CD4-positive, alpha-beta T cell treated with Interleukin-15 for 1 hour (primary cell): ENCODE measurements at places on chromosomes 16 and 17.
A peak's percentile ranks its signal among the peaks of the same experiment; 100 is the strongest.

- DNase-seq, result peak; percentile 53
Measured at GRCh38 chr17:82019690-82020571, 2.7 kb downstream of the CENPX start.

- DNase-seq, result no peak
Measured at GRCh38 chr16:80085606-80086005, 455.2 kb upstream of the DYNLRB2 start.

DNA sequence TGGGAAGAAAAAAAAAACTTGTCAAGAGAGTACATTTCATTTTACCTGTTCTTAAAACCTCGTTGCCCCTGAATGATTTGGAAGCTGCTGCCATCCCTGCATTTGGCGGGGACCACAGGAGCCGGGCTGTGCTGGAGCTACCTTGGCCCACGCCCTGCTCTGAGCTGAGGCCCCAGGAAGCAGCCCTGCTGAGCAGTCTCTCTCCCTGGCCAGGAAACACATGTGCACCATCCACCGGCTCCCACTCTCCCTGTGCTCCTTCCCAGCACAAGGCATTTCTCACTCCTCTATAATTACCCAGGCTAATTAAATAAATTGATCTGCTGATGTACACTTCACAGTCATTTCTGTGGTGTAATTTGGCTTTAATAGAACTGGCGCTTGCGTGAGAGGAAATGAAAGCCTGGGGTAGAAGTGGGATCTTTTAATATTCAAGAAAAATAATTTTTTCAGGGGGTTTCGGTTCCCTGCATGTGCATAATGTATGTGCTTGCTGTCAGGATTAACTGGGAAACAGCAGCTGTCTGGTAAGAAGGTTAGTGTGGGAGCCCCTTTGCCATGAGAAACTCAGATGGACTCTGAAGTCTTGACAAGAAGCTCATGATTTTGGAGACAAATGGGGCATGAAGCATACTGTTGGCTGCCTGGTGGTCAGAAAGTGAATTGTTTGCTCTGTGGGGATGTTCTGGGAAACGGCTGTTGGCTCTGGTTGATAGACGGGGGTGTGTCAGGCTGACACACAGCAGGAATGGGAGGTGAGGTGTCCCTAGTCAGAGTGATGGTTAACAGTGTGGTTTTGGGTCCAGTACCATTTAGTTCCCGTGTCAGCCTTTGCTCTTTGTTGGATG, 252.3 kb upstream of the EEF2KMT start:
- no peak for DNase-seq

- no peak for DNase-seq
Measured at GRCh38 chr17:55434721-55435120, 13.1 kb upstream of the MMD start.

- DNase-seq, result no peak
Measured at GRCh38 chr17:78131172-78132083, 857 bp downstream of the TMC8 start.

DNA sequence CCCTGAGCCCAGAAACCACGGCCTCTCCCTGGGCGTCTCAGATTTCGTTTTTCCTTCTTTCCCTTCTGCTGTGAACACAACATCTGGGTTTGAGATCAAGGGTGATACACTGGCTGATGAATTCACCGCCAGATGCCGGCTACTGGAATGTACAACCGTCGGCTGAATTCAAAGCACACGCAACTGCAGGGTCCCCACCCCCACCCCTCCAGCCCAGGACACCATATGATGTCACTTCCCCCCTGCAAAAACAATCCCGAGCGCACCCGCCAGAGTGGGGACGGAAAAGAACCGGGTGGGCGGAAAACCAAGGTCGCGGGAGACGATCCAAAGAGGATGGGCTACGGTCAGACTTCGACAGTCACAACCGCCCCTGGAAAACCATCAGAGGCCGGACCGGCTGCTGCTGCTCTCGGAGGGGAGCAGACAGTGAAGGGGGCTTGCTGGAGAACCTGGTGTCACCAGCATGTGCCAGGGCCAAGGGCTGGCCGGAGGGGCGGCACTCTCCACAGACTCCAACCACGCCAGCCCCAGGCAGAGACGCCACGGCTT, 23.3 kb downstream of the CEP295NL start:
- DNase-seq, result peak; percentile 51

- no peak for DNase-seq
Measured at GRCh38 chr17:40017422-40018080, 2.3 kb downstream of the CSF3 start.

DNA sequence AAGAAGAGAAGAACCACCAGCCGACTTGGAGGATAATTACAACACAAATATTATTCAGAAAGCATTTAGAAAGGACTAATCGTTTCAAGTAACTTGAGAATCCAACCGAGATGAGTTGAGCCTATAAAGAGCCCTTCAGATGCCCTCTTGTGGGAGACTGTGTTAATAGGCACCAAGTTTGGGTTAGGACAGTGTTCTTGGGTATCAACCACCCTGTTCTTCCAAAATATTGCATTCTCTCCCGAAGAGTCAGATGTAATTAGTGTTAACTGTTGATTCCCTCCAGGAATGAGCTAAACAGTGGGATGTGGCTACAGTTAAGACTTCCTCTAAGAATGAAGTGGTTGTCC, 87.8 kb upstream of the NOL11 start:
- DNase-seq, result no peak

GRCh38 chr17:49910858-49911204, 58.2 kb upstream of the DLX4 start:
- no peak for DNase-seq

GRCh38 chr16:35744726-35745125, 2285.3 kb downstream of the TP53TG3F start:
- no peak for DNase-seq

- no peak for DNase-seq
Measured at GRCh38 chr17:81646869-81647600, 9.3 kb downstream of the PDE6G start.

GRCh38 chr16:11994143-11995119, 17.9 kb downstream of the SNX29 start:
- peak; percentile 43 for DNase-seq

- DNase-seq, result peak; percentile 47
Measured at GRCh38 chr16:29653471-29653870, 9.6 kb upstream of the SPN start.

DNA sequence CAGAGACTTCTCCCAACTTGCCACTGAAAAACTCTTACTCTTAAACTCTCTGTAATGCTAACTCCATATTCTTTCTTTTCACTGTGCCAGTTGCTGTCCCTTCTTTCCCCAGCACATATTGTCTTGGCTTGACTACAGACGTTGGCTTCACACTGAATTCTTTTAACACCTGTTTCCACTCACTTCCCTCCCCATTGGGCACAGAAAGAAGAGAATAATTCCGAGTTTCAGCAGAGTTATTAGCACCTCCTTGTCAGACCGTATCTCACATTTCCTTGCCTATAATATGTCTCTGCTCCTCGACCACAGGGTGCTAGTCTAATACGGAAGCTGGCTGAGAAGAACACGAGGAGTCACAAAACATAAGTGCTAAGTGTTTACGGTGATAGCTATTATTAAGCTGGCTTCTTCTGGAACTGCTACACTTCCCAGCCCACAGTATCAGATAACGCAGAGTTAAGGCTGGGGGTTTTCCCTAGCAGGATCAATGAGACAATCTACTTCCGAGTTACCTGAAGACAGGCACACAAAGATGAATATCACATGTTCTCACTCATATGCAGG, 188.5 kb upstream of the CDH8 start:
- no peak for DNase-seq

DNA sequence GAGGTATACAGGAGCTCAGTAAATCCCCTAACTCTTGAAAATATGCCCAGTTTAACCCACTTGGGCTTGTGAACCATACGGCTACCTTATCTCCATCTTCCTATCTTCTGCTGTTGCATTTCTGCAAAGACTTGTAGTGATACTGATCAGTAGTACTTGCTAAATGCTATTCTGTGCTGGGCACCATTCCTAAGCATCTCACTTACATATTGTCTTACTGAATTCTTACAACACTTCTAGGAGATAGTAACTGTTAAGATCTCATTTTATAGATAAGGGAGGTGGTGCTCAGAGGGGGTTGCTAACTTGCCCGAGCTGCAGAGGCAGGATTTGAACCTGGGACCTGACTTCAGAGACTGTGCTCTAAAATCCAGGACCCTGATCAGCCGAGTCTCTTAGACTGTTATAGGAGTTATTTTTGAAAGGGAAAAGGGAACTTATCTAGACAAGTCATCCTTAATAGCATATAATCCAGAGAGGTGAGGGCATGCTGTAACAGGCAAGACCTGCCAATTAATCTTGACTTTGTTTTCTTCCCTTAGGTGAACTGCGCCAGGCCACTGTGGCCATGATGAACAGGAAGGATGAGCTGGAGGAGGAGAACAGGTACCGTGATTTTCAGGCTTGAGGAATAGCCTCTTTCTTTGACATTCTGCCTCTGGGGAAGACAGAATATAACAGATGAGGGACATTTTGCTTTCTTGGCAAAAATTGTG, 149.7 kb downstream of the SNX29 start:
- DNase-seq, result no peak

- no peak for DNase-seq
Measured at GRCh38 chr16:20348365-20349185, 3.9 kb downstream of the UMOD start.

DNA sequence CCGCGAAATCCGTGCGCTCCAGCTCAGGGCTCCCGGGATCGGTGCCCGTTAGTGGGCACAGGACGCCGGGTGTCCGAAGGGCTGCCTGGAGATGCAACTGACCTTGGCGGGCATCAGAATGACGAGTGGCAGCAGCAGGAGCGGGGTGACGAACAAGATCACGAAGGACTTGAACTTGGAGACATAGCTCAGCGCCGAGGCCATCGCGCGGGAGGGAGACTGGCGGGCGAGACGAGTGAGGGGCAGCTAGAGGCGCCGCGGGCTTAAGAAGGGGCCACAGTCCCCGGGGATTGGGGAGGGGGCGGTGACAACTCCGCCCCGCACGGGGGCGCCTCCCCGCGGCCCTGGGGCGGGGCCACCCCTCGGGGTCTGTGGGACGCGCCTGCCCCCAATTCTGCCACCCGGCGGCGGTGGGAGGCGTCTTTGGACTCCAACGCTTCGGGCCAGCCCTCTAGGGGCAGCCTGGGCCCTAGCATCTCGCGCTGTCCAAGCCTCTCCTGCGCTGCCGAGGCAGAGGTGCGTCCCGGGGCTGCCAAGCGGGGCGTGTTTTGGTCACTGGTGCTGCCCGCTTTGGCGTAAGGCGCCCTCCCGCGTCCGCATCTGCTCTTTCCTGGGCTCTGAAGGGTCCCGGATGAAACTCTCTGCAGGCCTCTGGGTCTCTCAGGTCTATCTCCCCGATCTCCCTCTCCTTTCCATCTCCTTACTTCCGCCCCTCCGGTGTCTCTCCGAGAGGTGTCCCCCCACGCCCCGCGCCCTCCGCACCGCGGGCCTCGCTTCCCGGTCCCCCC, at the start of gene SLC13A5:
Gene SLC13A5, minus strand, starts transcription at position 240 of the 788 bp plus-strand sequence. Its CDS starts 36 bp downstream, at position 204.
- DNase-seq, result no peak

GRCh38 chr17:51298508-51299371, 38.4 kb downstream of the UTP18 start:
- no peak for DNase-seq

- peak; percentile 76 for DNase-seq
Measured at GRCh38 chr16:29745121-29745852, 503 bp downstream of the C16orf54 start.

- DNase-seq, result no peak
Measured at GRCh38 chr17:74356646-74357465, 4.8 kb downstream of the BTBD17 start.

DNA sequence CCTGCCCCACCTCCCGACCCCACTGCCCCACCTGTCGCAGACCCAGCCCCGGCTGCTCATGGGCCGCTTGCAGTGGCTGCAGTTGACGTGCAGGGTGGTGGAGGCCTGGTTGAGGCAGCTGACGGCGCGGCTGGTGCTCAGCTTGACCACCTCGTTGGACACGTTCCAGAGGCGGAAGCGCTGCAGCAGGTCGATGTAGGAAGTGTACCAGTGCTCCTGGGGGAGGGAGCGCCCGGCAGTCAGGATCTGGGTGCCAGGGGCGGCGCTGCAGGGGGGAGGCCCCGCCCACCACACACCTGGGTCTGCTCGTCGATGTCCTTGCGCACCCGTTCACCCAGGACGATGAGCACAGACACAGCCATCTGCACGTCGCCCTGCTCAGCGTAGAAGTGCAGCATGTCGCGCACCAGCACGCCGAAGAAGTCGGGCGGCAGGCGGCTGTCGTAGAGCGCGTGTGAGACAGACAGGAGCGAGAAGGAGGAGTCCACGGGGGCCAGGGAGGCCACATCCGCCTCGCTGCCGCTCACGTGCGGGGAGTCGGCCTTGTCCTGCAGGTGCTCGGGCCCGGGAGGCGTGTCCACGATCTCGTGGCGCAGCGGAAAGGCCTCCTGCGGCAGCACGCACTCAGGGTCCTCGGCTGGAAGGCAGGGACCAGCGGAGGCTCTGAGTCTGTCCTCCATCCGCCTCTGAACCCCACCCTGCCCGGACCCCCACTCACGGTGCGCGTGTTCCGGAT, 995 bp upstream of the JMJD8 start:
- no peak for DNase-seq

- no peak for DNase-seq
Measured at GRCh38 chr17:34713687-34714086, 134.3 kb downstream of the TMEM132E start.

DNA sequence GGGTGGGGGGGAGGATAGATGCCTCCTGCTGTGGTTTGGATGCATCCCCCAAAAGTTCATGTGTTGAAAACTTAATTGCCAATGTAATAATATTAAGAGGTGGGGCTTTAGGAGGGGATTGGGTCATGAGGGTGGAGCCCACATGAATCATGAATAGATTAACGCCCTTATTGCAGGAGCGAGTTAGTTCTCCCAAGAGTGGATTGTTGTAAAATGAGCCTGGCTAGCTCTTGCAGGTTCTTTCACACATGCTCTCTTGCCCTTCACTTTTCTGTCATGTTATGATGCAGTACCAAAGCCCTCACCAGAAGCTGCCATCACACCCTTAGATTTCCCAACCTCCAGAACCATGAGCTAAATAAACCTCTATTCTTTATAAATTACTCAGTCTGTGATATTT, 52.0 kb downstream of the GINS3 start:
- no peak for DNase-seq

GRCh38 chr17:44776628-44777393, 18.0 kb downstream of the ADAM11 start:
- no peak for DNase-seq

- DNase-seq, result no peak
Measured at GRCh38 chr17:17691468-17692263, 10.4 kb downstream of the RAI1 start.

- DNase-seq, result no peak
Measured at GRCh38 chr16:1656808-1657617, 21.1 kb upstream of the JPT2 start.

- DNase-seq, result no peak
Measured at GRCh38 chr17:14925498-14925897, 339.6 kb downstream of the PMP22 start.

- DNase-seq, result no peak
Measured at GRCh38 chr16:49440156-49441065, 66.8 kb downstream of the C16orf78 start.

GRCh38 chr16:8847623-8848022, 21.2 kb downstream of the CARHSP1 start:
- no peak for DNase-seq

DNA sequence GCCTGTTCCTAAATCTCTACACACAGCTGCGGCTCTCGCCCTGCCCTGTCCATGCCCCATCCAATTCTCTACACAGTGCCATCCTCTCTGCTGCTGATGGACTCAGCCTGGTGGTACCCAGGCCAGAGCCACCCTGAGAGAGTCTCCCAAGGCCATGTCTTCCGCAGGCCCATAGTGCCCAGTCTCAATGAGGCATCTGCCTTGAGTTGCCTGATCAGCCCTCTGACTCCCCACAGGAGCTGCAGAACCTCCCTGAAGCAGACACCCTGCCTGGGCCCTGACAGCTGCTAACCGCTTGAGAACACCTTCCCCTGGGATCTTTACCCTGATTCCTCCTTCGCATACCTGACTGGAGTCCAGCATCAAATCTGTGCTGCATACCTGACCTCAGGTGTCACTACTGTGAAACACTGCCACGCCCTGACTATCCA, 13.3 kb downstream of the TSPOAP1 start:
- no peak for DNase-seq
